ENCODE measurements at places on chromosomes 12 and 14.
A peak's percentile ranks its signal among the peaks of the same experiment; 100 is the strongest.

GRCh38 chr12:76495556-76495955, 64.0 kb downstream of the OSBPL8 start:
- DNase-seq = no peak

DNA sequence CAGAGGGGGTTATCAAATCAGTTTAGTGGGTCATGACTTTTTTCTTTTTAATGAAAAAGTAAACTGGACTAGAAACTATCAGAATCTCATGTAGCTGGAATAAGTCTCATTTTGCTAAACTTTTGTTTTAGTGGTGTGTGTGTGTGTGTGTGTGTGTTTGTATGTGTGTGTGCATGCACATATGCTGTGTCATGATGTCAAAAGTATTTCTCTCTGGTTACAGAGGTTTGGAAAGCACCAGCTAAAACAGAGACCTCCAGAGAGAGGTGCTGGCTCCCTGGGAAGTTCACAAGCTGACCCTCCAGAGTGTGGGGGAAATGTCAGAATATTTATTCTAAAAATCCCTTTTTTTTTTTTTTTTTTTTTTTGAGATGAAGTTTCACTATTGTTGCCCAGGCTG, 114.7 kb downstream of the LGMN start:
- no peak for DNase-seq

DNA sequence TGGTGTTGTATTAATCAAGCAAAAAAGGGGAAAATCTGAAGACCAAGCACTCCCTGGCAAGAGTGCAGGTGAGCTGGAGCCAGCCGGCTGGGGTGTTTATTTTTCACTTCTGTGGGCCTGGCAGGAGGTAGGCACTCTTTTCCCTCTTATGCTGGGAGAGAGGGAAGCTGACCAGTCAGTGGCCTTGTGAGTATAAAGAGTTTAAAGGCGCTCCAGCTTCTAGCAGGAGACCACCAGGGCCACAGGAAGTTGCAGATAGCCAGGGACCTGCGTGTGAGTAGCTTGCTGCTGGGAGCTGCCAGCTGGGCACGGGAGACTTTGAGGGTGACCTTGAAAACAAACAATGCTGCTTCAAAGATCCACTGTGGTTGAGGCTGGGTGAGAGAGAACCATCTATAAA, 217.4 kb upstream of the PWP1 start:
- DNase-seq = no peak

DNA sequence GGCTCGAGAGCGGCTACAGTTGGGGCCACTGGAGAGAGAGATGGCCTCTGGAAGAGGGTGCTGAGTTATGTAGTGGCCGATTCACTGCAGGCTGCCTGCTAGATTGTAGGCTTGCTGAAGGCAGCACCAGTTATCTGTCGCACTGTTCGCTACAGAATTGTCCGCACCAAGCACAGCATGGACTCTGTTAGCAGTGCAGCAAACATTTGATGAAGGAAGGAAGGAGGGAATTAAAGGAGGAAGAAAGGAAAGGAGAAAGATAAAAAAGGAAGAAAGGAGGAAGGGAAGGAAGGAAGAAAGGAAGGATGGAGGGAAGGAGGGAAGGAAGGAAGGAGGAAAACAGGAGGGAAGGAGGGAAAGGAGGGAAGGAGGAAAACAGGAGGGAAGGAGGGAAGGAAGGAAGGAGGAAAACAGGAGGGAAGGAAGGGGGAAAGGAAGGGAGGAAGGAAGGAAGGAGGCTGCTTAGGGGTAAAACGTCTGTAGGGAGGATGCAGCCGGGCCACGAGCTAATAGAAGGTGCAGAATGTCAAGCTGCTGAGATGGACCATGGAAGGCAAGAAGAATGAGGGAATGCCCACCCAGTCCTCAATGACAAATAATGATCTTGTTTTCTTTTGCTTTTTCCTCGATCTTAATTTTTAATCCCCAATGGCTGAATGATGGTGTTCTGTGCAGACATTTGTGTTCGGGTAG, 27.3 kb upstream of the ADIPOR2 start:
- DNase-seq = no peak

DNA sequence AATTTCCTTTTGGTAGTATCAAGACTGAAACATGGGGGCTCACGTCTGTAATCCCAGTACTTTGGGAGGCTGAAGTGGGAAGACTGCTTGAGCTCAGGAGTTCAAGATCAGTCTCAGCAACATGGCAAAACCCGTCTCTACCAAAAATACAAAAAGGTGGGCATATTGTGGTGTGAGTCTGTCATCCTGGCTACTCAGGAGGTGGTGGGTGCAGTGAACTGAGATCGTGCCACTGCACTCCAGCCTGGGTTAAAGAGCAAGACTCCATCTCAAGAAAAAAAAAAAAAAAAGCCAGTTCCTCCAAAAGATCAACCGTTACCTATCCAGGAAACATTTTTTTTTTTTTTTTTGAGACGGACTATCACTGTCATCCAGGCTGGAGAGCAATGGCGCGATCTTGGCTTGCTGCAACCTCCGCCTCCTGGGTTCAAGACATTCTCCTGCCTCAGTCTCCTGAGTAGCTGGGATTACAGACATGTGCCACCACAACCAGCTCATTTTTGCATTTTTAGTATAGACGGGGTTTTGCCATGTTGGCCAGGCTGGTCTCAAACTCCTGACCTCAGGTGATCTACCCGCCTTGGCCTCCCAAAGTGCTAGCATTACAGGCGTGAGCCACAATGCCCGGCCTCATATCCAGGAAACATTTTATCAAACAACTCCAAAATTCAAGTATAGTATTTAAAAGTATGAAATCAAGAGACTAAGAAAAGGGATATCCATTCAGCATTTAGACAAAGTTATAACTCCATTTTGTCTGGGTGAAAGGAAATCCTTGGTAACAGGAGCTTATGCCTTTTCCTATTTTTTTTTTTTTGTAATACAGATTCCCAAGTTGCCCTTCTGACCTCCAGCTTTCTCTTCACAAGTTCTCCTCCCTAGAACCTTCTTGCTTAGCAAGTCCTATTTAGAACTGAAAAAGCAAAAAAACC, 3.4 kb downstream of the ACIN1 start:
- no peak for DNase-seq

GRCh38 chr14:100844082-100844408, 18.1 kb downstream of the MEG3 start:
- no peak for DNase-seq

DNA sequence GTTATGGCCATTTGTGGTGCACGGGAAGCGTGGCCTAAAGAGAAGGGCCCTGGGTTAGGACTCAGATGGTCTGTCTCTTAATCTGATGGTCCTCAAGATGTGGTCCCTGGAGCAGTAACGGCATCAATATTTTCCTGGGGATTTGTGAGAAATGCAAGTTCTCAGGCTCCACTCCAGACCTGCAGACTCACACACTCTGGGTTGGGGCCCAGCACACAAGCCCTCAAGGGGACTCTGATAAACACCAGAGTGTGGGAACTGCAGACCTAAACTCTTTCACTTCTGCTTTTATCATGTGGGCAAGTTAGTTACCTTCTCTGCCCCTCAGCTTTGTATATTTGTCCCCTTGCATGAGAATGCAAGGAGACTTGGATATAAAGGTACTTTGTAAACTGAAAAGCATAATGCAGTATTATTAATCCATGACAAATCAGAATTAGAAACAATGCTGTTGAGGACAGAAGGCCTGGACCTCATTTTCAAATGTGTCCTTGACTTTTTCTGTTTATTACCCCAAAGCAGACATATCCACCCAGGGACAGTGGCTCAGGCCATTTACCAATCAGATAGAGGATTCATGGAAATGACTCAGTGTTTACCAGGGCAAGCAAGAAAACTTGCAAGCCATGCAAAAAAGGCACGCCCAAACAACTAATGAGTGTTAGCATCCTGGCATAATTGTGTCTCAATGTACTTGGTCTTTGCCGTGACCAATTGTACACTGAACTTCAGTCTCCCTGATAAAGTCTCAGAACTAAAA, 157.0 kb downstream of the ASCL1 start:
- DNase-seq = no peak

GRCh38 chr12:46134205-46134811, 134.5 kb downstream of the SLC38A1 start:
- no peak for DNase-seq

DNA sequence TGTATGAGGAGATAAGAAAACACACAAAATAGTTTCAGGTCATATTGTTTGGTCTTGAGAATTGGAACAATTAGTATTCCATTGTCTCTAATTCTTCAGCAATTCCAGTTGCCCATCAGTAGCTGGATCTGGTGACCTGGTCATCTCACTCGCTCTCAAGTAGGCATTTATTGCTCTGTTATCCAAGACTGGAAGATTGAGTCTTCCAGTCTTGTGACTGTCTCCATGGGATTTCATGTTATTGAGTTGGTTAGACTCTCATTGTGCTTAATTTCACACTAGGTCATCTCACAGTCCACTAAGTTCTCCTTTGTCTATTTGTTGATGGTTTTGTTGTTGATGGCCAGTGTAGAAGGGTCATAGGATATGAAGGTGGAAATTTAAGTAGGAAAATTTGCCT, 47.5 kb downstream of the FBXO34 start:
- DNase-seq = no peak

DNA sequence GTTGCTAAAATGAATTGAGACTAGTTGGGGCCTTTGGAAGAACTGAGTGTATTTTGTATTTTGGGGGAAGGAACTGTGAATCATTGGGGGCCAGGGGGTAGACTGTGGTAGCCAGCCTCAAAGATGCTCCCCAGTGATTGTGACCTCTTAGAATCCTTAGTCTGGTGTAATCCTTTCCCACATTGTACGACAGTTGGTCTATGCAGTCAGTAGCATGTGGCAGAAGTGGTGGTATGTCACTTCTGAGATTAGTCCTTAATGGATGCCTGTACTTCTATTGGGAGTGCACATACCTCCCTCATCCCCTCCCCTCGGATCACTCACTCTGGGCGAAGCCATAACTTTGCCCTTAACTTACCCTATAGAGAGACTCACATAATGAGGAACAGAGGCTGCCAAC, 48.0 kb downstream of the USP15 start:
- no peak for DNase-seq

- no peak for DNase-seq
These were observed 3.8 kb downstream of the FOXJ2 start for GRCh38 chr12:8036346-8036745.

- no peak for DNase-seq
These were observed 88.9 kb downstream of the TXNDC16 start for GRCh38 chr14:52463375-52463774.

- no peak for DNase-seq
These were observed 203.1 kb upstream of the CNOT2 start for GRCh38 chr12:70040141-70040540.

DNA sequence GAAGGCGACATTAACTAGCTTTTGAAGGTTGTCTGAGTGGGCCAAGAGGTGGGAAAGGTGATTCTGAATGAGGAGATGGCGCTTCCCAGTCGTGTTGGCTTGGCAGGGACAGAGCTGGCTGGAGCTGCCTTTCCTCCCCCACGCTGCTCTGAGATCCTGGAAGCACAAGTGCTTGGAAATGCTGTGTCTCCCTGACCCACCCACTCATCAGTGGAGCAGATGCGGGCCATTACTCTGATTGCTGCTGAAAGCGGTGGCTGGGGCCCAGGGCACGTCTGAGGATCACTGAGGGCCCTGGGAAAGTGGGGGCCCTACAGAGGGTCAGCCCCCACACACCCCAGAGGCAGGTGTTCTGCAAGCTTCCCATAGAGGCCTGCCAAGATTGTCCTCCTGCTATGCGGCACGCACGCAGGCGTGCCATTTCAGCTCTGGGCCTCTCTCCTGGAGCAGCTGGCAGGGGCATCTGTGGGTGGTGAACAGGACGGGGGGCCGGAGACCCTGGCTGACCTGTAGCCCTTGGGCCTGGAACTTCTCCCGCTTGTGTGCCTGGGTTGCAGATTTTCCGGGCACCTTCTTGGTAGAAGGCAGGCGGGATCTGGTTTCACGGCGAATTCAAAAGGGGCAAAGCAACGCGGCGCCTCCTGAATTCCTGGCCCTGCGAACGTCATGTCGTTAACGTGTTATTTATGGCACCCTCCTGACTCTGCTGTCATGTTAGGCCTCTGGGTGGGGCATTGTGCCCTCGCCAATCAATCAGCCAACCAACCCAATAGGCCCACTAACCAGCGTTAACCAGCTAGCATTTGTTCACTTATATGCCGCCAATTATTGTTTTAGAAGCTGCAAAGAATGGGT, 133.8 kb upstream of the TBX3 start:
- DNase-seq = no peak

DNA sequence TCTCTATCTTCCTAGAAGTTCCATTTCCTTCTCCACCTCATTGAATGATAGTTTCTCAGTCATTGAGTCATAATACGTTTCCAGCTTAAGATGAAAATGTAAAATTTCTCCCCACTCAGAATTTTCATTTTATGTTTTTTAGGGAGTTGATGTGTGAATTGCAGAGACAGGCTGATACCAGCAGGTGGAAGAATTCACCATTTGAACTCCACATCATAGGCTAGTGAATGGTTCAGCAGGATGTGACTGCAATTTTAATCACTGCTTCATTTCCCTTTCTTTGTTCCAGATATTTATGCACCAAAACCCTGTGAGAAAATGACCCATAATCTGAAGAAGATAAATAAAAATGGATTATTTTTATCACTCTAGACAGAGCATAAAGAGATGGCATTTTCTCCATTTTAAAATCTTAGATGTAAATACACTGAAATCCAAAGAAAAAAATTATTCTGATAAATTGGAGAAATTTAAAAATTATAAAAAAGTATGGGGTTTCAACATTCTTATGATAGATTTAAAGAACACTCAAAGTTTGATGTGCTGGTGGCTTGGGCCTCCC, 10.6 kb upstream of the PYGL start:
- no peak for DNase-seq

DNA sequence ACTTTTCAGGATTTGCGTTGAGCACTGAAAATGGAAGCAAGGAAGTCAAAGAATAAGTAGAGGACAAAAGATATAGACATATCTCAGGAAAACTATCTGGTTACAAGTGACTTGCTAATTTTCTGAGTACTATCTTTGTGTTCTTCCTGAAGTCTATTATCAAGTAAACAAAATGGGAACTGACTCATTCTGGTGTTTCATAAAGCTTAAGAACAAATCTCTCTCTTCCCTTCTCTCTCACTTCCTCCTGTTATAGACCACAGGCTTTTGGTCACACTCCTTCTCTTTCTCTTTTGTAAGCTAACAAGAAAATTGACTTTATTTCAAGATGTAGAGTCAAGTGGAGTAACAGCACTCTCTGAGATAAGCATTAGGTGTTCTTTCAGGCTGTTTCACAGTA, 406.6 kb upstream of the SYT1 start:
- DNase-seq = no peak

- no peak for DNase-seq
These were observed 28.8 kb downstream of the ATXN2 start for GRCh38 chr12:111570084-111570961.

DNA sequence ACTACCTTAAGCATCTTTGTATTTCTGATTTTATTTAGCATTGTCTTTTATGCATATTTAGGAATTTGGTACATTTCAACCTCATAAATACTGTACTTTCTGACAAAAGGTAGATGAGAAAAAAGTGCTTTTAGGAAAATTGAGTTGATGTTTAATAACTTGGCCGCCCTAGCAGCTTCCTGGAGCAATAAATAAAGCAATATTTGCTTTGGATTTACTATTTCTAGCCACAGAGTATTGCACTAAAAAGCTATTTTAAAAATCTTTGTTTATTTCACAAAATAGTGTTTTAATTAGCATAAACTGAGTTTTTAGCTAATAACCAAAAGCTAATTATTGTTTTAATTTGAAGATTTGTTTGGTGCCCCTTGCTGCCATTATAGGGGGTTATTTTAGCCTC, 9.5 kb downstream of the PAPOLA start:
- no peak for DNase-seq

- peak; percentile 1 for DNase-seq
These were observed 376.7 kb downstream of the ALG10 start for GRCh38 chr12:34398706-34399630.

GRCh38 chr12:94636462-94637085, 13.8 kb downstream of the TMCC3 start:
- DNase-seq = no peak

Data from stimulated activated CD4-positive, alpha-beta T cell treated with anti-CD3 and anti-CD28 coated beads, Interleukin-4, amount 100 ng/mL, for 24 hours (primary cell).